ENCODE measurements at places on chromosomes 2 and 18.

GRCh38 chr18:53886058-53886457, 338.4 kb downstream of the MBD2 start:
- DNase-seq = no peak

GRCh38 chr2:64212801-64213321, 68.6 kb upstream of the PELI1 start:
- no peak for DNase-seq

DNA sequence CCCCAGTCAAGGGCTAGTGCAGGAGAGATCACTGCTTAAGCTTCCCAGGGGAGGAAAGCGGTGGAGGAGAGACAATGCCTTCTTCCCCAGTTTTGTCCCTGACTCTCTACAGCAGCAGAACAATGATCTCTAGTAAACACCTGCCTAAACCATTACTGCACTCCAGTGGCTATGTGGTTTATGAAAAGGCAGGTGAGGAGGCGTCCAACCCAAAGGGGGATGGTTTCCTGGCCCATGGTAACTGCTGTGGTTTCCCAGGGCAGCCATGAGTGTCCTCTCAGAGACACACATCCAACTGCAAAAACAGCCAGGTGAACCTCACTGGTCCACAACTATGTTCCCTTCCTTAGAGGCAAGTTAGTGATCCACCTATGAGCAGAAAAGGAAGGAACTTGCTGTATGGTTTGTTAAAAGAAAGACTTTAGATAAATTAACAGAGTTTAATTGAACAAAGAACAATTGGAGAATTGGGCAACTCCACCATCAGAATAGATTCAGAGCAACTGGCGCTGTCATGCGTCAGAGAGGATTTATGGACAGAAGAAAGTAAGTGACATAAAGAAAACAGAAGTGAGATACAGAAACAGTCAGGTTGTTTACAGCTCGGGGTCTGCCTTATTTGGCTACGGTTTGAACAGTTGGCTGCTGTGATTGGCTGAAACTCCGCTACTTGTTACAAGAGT, 4.8 kb upstream of the TTC39C start:
- DNase-seq = no peak

- no peak for DNase-seq
These were observed 177.1 kb upstream of the HAAO start for GRCh38 chr2:42969231-42970150.

- no peak for DNase-seq
These were observed 200.8 kb upstream of the SLC35G4 start for GRCh38 chr18:11408555-11409065.

- no peak for DNase-seq
These were observed 80.8 kb upstream of the WIPF1 start for GRCh38 chr2:174678395-174678794.

DNA sequence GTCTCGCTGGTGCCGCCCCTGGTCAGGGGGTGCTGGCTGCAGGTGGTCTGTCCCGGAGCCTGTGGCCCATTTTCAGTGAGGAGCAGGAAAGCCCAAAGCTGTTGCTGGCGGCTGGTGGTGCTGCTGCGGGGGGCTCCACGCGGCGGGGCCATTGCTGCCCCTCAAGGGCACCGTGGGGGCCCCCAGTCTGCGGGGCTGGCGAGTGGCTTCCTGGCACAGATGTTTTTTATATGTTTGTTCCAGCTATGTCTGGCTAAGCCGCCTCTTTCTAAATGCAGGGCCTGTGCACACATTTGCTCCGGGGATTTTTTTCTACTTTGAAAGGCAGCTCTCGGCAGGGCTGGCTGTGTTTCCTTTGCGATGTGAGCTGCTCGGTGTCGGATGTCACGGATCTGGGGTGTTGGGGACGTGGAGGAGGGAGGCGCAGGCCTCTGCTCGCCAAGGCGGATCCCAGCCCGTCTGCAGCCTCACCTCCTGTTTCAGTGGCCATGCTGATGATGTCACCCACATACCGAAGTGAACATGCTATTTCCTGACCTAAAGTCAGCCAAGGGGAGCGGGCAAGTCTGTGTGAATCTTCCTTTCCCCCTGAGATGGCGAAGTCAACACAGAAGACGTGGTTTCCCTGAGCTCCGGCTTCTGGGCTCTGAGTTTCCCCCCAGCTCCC, 112.0 kb upstream of the CTDP1 start:
- no peak for DNase-seq

DNA sequence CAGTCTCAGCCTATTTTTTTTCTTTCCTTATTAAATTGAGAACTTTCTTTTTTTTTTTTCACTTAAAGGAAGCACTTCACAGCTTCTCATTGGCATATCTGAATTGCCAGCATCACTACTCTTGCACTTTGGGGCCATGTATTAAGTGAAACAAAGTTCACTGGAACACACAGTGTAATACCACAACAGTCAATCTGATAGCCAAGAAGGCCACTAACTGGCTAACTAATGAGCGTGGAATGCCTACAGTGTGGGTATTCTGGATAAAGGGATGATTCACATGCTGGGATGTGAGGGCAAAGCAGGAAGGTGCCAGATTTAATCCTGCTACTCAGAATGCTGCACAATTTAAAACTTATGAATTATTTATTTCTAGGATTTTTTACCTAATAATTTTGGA, 11.7 kb upstream of the C18orf63 start:
- DNase-seq = no peak

- peak; percentile 84 for DNase-seq
These were observed 19.4 kb upstream of the PAX3 start for GRCh38 chr2:222318026-222318711.

- no peak for DNase-seq
These were observed 17.0 kb upstream of the LINC00305 start for GRCh38 chr18:64165906-64166305.

DNA sequence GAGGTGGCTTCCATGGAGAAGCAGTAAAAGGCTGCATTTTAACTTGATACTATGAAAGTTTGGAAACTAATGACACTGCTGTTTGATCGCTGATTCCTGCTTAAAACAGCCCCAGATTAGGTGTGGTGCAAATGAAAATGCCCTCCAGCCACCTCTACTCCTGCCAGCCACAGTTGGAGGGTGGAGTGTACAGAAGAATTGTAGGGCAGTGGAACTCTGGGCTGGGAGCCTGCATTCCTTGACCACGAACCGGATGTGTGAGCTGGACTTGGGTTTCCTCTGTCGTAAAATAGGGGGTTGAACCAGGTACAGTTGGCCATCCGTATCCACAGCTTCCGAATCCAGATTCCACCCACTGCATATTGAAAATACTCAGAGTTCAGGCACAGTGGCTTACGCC, 84.6 kb upstream of the RFX8 start:
- DNase-seq = no peak

- no peak for DNase-seq
These were observed 351.5 kb downstream of the NR4A2 start for GRCh38 chr2:155980941-155981560.

DNA sequence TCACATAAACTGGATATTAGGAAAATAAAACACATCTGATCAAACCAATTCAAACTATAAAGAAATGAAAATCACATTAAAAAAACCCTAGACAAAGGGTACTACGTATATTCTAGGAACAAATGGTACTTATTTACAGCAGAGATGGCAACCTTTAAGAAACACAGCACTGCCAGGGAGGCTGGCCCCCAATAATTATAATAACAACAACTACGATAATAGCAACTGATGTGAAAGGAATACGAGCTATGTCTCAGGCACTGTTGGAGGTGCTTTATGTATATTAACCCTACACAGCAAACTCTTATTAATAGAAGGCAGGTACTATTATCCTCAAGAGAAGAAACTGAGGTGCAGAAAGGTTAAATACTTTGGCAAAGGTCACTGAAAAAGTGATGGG, 193.9 kb downstream of the NBAS start:
- no peak for DNase-seq

GRCh38 chr18:54878159-54878622, 49.9 kb downstream of the RAB27B start:
- DNase-seq = no peak

GRCh38 chr2:45777996-45778719, 126.7 kb downstream of the PRKCE start:
- DNase-seq = no peak

DNA sequence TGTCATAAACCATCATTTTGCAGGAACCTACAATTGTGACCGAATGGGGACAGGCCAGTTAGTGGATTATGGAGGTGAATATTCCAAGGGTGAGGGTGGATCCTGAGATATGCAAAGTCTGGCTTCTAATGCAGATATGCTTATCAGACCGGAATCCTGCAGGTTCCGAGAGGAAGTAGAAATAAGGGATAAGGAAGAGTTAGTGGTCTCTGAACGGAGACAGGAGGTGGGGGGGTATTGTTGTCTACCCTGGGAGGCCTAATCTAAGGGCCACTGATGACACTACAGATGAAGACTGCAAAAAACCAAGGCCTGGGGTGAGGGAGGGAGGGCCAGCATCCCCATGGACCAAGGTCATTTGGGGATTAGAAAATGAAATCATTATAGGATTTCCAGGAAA, 67.7 kb upstream of the GATA6 start:
- no peak for DNase-seq

GRCh38 chr2:9249020-9249800, 42.6 kb downstream of the ASAP2 start:
- DNase-seq = no peak

DNA sequence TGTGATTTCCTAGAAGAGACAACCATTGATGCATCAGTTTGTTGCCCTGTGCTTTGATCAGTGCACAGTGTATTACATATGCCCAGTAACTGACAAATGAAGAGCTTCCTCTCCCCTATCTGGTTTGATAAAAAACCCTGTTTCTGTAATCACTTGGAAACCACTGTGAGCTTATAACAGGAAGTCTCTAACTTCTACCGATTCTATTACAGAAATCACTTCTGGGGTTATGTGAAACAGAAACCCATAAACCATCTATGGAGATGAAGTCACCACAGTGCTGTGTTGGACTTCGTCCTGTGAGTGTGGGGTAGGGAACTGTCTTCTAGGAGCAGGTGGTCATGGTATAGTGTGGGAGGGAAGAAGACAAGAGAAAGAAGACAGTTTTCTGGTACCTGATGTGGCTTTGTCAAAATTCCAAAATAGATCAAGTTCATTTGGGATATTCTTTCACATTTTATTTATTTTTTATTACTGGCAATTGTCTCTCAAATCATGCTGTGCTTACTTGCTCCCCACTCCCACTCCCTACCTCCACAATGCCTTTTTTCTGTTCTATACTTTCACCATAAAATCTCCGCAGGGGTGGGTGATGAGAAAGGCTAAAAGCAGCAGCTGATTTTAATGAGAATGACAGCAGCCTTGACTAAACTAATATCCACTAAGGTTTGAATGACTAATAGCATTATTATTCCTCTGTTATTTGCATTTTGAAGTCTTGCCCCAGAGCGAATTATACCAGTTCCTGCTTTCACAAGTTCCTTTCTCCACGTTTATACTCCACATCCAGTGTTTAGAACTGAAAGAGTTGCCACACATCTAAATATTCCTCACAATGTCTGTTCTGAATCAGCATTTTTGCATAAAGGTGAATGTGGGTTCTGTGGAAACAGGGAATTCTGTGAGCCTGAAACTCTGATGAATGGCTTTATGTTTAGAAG, 41.7 kb upstream of the RND3 start:
- no peak for DNase-seq

DNA sequence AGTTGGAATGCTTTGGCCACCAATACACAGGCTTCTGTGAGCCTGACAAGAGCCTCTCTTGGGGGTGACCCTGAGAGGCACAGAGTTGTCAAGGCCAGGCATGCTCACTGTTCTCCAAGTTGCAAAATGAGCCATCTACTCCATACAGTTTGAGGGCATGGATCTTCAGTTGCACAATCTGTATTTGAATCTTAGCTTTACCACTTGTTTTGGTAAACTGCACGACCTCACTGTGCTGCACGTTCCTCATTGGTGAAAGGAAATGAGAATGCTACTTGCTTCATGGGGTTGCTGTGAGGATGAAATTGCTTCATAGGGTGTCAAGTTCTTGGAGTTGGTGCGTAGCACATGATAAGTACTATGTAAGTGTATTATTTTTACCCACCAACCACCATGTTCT, 12.0 kb upstream of the HAAO start:
- no peak for DNase-seq

GRCh38 chr18:26104035-26104434, 13.6 kb upstream of the SS18 start:
- DNase-seq = no peak

DNA sequence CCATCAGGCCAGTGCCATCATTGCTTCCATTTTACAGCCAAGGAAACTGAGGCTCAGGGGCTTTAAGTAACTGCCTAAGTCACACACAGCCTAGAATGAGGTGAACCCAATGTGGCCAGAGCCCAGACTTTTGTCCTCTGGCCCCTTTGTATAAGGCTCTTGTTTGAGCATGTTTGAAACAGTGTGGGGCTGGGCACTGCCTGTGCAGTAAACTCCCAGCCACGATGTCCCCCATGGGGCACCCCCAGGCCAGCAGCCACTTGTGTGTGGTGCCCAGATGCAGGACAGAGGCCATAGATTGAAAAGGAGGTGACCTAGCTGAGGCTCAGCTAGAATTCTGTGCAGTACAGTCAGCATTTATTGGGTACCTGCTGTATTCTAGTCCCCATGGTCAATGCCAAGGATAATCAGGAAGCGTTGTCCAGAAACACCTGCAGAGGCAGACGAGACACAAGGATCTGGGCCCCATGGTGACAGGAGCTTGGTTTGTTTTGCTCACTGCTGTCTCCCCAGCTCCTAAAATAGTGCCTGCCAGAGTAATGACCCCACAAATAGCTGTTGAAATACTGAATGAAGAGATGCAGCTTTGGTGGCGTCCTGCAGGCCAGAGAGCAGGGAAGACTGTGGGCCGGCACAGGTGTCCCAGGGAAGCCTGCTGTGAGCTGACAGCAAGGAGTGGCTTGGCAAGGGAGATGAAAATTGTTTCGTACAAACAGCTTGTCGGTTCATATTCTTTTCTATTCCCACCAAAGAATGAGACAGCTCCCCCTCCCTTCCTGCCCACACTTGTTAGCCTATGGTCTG, 160.7 kb downstream of the LDLRAD4 start:
- peak; percentile 80 for DNase-seq

- no peak for DNase-seq
These were observed 843 bp downstream of the CYS1 start for GRCh38 chr2:10079266-10079869.

DNA sequence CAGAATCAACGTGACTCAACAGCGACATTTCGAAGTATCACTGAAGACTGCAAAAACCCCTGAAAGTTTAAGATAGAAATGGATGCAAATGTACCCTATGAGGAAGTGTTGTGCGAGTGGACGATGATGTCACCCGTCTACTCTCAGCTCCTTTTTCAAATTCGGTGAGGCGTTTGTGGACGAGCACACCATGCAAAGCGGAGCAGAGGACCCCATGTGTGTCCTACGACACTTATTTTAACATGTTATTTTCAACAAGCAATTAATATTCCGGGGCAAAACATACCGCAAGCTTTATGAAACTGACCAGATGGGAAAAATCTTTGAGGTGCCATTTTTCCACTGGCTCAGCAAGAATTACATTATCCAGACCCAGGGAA, 2.0 kb downstream of the PXDN start:
- DNase-seq = no peak

- no peak for DNase-seq
These were observed 65.4 kb downstream of the IKZF2 start for GRCh38 chr2:213086050-213086449.

DNA sequence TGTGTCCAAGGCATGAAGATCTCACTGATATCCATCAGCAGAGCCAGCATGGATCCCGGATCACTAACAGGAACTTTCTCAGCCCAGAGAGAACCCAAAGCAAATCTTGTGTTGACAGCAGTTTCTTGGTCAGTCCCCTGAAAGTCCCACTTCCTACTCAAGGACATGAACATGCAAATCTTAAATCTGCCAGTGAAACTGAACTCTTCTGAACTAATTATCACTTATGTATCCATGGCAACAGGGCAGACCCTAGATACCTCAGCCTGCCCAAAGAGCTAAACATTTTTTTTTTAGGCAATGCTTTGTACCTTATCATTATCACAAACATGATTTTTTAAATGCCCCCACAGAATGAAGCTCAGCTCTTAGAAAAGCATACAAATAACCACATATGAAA, 127.8 kb upstream of the DDX18 start:
- DNase-seq = no peak

Data from cerebellar cortex (tissue), 1 donor.